ENCODE measurements at places on chromosomes 6 and 20. TPM values are rescaled to one million over a fixed set of nuclear protein-coding genes. Genes with fewer than 3 reads are reported as not detected.

Gene BEND3
- total RNA-seq, result 2.0 TPM

DNA sequence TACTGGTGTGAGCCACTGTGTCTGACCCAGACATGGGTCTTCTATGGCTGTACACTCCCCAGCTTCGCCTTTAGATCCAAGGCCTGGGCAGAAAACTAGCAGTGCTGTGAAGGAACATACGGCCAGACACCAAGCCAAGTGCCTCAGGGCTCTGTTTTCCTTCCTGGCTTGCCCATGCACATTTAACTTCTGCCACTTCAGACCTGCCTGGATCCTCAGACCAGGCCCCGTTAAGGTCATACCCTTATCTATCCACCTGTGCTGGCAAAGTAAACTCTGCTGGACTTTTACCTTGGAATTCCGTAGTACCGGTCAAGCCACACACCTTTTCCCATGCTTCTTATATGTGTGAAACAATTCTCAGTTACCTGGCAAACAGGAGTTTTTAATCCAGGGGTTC, 644.8 kb downstream of the PTPRT start:
- no peaks in the 10 kb centered on the region for H3K4me1 ChIP-seq
- H3K36me3 ChIP-seq, result no peaks in the 10 kb centered on the region
- no peak for DNase-seq
- H3K27ac ChIP-seq, result no peak overlapping the region
- H3K4me3 ChIP-seq, result no peak overlapping the region

- no peaks in the 10 kb centered on the region for H3K4me1 ChIP-seq
- no peak overlapping the region for H3K27ac ChIP-seq
- H3K36me3 ChIP-seq, result no peaks in the 10 kb centered on the region
- H3K27me3 ChIP-seq, result no peaks in the 10 kb centered on the region
Measured at GRCh38 chr6:108105571-108105970, 31.0 kb upstream of the OSTM1 start.

- H3K4me1 ChIP-seq, result peaks cover 11% of the 10 kb centered on the region
- H3K4me3 ChIP-seq, result peak overlapping the region; percentile 5
- DNase-seq, result no peak
- H3K36me3 ChIP-seq, result no peaks in the 10 kb centered on the region
- peak overlapping the region; percentile 64 for H3K27ac ChIP-seq
- no peaks in the 10 kb centered on the region for H3K27me3 ChIP-seq
Measured at GRCh38 chr20:4925842-4926530, 75.3 kb downstream of the SLC23A2 start.

DNA sequence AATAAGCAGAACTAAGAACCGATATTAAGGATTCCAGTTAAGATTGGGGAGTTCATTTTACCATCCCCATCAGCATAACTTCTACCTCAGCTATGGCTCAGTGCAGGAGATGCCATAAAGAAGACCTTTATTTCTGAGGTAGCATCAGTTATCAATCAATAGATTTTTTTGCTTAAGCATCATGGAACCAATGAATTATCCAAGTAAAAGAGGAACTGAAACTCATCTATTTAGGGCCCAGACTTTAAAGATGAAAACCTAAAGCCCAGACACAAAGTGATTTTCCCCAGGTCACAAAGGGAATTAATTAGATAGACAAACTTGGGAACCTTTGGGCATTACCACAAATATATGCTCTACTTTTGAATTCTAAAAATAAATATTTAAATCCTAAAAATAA, 59.2 kb upstream of the TINAG start:
- H3K36me3 ChIP-seq, result no peaks in the 10 kb centered on the region
- H3K4me3 ChIP-seq, result no peak overlapping the region
- H3K4me1 ChIP-seq, result no peaks in the 10 kb centered on the region

- no peak overlapping the region for H3K4me3 ChIP-seq
- no peaks in the 10 kb centered on the region for H3K27me3 ChIP-seq
- no peaks in the 10 kb centered on the region for H3K4me1 ChIP-seq
- DNase-seq, result no peak
- H3K27ac ChIP-seq, result no peak overlapping the region
Measured at GRCh38 chr20:58449681-58450221, 60.7 kb downstream of the VAPB start.
